ENCODE measurements at places on chromosomes 2 and 18.

DNA sequence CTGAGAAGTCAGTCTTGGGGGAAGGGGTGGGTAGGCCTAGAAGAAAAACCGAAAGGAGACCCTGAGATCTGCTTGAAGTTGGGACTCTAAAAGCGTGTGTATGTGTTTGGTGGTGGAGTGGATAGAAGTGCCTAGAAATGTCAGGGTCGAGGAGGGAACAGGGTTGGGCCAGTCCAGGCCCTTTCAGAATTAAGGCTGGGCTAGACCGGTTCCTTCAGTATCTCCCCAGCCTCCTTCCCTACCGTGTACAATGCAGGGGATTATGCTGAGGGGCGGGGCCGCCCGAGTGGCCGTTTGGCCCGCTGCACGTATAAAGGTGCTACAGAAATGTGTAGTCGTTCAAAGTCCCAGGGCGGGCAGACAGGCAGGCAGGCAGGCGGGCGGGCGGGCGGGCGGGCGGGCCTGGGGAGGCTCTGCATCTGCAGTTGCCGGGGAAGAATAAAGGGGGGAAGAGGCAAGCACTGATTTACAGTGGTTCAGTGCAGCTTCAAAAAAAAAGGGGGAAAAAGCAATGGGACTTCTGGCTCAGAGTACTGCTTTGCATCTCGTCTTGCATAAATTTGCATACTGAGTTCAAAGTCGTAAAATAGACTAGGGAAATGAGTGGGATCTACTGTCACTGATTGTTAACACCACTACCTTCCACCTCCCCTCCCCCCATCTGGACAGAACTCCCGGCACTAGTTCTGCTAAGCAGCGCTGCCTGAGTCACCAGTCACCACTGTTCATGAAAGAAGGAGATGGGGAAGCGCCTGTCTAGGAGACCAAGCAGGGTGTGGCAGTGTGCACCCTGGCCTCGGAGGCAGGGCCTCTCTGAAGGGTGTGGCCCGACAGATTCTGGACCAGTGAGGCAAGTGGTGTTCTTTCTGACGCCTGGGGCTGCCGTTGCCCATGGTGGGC is 3.6 kb downstream of the IGFBP2 start:
- DNase-seq: peak; percentile 76

DNA sequence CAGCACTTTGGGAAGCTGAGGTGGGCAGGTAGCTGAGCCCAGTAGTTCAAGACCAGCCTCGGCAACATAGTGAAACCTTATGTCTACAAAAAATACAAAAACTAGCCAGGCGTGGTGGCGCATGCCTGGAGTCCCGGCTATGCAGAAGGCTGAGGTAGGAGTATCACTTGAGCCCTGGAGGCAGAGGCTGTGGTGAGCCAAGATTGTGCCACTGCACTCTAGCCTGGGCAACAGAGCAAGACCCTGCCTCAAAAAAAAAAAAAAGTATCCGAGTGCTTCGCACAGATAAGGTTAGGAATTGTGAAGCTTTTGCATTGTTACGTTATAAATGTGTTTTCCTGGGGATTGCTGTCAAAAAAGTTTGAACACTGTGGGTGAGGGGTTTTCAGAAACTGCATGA is 4.1 kb downstream of the CTDSP1 start:
- no peak for DNase-seq

GRCh38 chr2:168200930-168201583 is 46.3 kb downstream of the STK39 start:
- DNase-seq: no peak

DNA sequence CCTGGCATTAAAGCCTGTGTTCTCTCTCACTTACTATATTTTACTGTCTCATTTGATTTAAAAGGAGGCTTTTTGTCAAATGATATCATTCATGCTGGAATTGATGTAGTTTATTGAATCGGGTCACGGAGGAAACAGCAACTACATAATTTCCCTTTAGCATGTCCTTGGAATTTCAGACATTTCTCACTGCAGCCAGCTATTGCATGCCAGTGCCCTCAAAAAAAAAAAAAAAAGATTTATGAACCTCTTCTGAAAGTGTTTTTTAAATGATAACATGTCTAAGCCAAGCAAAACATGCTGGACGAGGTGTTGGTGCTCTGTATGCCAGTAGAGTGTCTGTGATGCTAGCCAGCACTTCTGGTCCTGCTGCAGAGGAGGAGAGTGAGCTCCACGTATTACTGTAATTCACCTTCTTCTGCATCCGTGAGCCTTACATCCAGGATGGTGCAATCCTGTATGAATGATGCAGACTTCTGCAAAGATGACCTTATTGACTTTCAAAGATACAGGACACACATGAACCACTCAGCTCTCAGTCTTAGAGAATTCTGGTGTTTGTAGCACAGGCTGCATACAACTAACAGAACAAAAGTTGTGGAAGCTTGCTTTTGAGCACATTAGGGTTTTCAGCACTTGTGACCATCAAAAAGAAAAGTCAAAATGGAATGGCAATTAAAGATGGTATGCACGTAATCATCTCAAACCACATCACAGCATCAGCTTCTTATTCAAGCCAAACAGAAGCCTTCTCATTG is 31.1 kb downstream of the UGP2 start:
- no peak for DNase-seq

- DNase-seq: peak; percentile 85
Observed at GRCh38 chr2:217713395-217714286, 289.2 kb downstream of the TNS1 start.

GRCh38 chr2:62724106-62724505 is 18.6 kb downstream of the EHBP1 start:
- no peak for DNase-seq

DNA sequence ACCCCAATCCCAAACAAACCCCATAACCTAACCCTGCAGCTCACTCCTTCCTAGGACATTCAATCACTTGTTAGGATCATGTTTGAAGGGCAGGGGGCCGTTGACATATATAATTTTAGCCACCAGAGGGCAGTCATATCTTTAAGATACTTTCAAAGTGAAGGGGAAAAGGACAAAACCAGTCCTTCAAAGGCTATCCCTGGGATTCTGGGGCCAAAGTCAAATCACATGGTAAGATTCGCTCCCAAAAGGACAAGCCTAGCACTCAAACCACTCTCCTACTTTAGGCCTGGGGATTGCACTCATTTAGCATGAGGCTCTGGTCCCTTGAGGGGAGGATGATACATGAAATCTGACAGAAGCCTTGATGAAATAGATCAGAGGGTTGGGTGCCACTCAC is 44.6 kb downstream of the HAUS1 start:
- peak; percentile 70 for DNase-seq

DNA sequence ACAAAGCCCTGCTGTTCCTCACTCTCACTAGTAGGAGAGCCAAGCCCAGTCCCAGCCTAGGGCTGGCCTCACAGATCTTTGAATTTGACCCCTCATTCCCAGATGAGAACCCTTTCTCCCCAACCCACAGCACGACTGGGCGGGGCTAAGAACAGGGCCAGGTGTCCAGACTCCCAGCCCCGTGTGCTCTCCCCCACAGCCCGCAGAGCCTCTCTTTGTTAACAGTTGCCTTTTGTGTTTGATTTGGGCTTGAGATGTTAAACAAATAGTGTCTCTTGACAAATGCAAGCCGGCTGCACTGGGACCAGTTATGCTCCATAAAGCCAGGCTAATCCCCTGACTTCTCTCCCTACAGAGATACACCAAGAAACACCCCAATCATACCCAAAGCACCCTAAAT is 4.7 kb upstream of the KCNK3 start:
- no peak for DNase-seq

- peak; percentile 71 for DNase-seq
Observed at GRCh38 chr2:24885221-24886125, 34.6 kb downstream of the ADCY3 start.

DNA sequence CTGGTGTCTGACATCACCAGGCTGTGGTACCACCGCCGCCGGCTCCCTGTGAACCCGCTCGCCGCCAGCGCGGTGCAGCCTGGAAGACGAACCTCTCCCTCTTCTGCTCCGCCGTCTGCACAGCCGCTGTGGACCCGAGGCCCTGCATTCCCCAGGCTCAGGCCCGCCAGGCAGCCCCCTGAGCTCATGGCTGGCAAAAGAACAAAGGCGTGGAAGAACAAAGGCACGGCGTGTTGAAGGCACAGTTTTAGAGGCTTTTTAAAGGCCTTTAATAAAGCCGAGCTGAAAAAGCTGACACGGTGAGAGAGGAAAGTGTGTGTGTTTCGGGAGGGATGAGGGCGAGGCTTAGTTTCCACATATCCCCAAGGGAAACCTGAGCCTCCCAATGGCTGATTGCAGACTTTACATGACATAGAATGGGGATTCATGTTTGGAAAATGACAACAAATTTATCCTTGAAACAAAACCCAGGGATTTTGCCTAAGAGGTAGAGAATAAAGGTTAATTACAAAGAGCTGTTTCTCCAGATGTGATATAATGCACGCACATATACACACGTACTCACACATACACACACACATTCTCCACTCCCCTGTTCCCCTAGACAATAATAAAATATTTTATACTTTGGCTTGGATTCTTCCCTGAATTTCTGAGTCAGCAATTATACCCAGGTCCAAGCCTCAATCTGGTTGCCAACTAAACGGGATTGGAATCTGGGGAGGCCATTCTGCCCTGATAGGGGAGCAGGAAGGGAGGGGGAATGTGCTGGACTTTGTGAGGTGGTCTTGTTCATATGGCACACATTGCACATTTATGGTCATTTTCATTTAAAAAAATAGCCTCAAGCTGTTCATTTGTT is 39.7 kb downstream of the RFX8 start:
- no peak for DNase-seq

- DNase-seq: no peak
Observed at GRCh38 chr2:117738991-117739839, 75.3 kb upstream of the DDX18 start.

DNA sequence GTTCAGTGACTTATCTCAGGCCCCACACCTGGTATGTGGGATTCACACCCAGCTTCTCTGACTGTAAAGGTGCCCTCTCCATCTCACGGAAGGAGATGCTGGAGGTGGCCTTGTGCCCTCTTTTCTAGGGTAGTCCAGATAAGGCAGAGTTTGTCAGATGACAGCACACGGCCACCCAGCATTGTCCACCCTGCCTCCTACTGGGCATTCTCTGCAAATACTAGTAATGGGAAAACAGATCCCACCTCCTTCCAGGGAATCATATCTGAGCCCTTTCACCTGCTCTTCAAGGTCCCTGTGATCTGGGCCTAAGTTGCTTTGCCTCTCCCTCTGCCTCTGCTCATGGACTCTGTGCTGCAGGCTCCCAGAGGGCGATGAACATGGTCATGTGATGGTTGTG is 214.7 kb downstream of the CLIP4 start:
- DNase-seq: peak; percentile 51

GRCh38 chr2:71857636-71858035 is 290.0 kb downstream of the CYP26B1 start:
- no peak for DNase-seq

DNA sequence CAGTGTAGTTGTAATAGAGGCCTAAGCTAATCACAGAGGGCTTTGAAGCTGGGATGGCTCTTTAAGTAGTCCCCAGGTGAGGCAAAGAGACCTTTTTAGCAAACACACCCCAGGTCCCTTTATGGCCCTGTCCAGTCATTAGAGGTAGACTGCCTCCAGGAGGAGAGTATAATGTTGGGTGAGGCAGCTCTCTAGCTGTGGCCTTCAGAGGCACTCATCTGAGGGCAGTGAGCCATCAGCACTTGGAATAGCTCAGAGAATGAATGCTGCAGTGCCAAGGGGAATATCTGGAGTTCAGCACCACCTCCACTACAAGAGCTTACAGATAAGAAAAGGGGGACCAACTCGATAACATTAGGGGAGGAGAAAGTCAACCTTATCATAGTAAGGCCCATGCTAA is 52.8 kb downstream of the UNC80 start:
- DNase-seq: no peak

DNA sequence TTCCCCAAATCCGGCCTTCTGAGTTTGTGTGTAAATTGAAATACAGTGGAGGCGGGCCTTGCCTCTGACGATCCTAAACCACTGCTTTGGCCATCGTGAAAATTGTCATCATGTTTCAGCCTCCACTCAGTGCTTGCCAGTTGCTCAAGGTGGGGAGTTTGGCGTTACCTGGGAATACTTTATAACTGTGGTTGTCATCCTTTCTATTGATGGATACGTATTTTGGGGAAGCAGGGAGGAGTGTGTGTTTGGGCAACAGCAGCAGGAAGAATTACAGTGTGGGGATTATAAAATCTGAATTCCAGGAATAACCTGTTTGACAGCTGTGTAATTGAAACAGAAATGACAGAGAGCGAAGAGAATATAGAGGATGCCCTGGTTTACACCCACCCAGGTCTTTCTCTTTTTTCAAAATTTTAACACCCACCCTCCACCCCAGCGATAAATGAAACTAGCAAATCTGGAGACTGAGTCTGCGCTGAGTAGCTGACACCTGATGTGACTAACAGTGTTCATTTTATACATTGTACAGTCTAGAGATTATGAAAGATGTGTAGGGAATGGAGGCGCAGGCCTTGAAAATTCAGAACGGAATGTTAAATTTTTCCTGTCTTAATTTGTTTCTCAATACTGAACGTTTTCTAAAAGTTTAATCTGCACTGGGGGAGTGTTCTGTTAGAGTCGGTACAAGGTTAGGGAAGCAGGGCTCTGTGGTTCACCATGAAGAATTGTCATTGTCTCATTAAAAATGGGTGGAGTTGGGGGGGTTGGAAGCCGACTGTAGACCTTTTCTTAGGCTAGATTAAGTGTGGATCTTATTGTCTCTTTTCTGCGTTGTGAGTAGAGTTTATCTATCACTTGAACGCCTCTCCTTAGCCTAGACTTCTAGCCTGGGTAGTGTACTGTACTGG is 1.6 kb downstream of the MAP4K4 start:
- DNase-seq: no peak

GRCh38 chr2:42171396-42171980 is 2.3 kb downstream of the EML4 start:
- peak; percentile 20 for DNase-seq

DNA sequence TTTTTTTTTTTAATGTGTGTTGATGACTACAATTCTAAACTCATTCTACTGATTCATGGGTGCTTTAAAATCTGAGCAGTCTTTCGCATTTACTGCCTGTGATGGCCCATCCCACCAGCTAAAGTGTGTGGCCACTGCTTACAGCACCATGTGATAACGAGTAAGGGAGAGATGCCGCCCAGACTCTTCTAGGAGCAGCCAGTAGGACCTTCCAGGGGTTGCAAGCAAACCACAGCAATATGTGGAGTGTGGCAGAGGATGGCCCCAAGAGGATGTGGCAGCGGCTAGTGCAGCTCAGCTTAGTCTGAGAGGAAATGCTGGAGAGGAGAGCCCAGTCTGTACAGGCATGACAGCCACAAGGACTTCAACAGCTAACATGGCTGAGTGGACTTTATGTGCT is 14.9 kb downstream of the IL1B start:
- DNase-seq: no peak

DNA sequence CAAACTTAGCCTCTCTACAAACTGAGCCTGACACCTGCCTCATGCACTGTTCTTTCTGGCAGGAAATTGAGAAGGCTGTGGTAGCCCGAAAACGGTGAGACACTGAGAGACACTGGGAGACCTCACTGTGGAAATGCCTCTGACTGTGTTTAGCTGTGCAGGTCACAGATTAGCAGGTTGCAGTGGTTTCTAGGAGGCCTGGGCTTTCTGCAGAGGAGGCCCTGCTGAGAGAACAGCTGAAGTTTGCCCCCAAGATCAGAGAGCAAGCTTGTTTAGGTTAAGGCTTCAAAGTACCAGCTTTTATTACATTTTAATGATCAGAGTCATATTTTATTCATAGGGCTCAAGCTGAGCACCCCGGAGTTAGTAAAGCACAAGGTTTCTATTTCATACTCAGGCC is 68.7 kb upstream of the LYPD6 start:
- DNase-seq: no peak

Data from suppressor macrophage treated with lipopolysaccharide for 1 hour (primary cell).